ENCODE measurements at places on chromosomes 2 and 18.

- DNase-seq, result peak; percentile 35
Measured at GRCh38 chr2:58427572-58428095, 186.5 kb upstream of the FANCL start.

DNA sequence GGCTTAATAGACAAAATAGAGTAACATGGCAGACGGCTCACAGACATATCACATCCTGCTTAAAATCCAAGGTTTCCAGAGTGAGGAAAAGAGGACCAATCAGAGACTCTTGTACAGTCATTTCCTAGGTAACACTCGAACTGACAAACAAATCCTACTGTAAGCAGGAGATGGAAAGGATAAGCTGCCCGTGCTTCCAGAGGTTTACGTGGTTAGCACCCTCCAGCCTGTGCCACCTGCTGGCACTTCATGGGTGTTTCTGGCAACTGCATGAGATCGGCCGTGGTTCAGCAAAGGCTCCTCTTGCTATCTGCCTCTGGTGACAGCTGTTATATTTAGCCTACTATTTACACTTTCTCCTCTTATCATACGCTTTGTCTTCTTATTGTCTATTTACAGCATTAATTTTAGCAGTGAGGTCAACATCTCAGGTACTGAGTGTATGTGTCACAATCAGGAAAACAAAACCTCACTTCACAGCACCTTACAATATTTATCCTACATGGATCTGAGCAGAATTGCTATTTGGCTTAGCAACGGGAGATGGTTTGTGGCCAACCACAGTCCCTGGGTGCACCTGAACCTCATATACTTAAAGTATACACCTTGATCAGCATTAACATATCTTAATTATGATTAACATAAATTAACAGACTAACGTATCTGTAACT lies 226.9 kb downstream of the TMEM163 start:
- DNase-seq, result peak; percentile 36

GRCh38 chr18:27104743-27105142 lies 80.4 kb downstream of the CHST9 start:
- DNase-seq, result no peak

DNA sequence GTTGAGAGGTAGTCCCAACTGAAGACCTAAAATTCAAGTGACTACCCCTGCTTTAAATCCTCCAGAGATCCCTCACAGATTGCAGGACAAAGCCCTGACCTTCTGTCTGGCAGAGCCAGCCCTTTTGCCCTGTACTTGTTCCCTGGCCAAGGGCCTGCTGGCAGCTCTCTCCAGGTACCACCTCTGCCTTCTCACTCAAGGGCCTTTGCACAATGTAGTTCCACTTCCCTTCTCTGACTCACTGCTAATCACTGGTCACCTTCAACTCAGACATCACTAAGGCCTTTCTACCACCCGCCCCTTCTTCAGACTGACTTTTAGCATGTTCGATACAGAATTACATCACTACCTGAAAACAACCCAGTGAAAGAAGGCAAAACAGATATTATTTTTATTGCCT lies 411.0 kb downstream of the TMEM182 start:
- no peak for DNase-seq

GRCh38 chr18:73752965-73753364 lies 394.7 kb downstream of the FBXO15 start:
- no peak for DNase-seq

GRCh38 chr2:222919841-222920526 lies 59.1 kb downstream of the ACSL3 start:
- DNase-seq, result peak; percentile 51

DNA sequence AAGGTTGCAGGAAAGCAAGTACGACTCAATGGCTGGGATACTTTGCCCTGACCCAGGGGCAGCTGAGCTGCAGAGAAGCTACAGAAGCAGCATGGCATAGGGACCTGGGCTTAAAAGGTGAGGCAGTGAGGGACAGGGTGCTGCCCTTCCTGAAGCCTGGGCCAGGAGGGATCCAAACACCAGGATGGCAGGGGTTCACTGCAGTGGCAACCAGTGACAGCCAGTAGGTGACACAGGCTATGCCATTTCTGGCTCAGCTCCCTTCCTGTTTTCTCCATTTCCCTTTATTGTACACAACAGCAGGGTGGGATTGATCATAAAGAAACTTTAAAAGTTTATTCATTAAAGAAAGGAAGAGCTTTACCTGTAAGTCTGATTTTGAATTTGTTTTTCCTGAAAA lies 48.8 kb downstream of the CABYR start:
- DNase-seq, result no peak

- DNase-seq, result no peak
Measured at GRCh38 chr2:174844295-174844708, 80.0 kb upstream of the CHRNA1 start.

GRCh38 chr2:107148055-107148454 lies 262.1 kb upstream of the ST6GAL2 start:
- DNase-seq, result no peak

DNA sequence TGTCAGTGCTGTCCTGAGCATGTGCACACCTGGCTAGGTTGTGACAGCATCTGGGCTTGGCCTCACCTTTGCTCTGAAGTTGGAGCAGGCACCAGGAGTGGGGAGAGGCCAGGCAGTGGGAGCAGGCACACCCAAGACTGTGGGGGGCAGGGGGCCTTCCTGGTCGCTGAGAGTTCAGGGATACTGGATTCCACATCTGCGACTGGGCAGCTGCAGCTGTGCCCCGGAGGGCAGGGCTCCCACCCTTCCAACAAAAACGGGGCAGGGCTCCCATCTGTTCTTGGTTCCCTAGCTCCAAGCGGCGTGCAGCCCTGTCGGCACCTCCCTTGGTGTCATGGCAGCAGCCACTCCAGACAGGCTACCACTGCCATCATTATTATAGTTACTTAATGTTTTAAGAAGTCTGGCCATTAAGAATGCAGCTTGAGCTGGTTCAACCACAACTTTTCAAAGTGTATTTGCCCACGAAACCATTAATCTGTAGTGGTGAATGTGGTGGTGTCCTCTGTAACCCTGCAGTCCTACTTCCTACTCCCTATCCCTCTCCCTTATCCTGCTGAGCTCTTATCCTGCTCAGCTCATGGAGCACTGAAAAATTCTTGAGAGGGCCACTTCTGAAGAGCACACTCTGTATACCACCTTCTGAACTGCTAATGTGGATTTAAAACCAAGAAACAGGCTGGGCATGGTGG lies 48.0 kb upstream of the RAB1A start:
- DNase-seq, result no peak

DNA sequence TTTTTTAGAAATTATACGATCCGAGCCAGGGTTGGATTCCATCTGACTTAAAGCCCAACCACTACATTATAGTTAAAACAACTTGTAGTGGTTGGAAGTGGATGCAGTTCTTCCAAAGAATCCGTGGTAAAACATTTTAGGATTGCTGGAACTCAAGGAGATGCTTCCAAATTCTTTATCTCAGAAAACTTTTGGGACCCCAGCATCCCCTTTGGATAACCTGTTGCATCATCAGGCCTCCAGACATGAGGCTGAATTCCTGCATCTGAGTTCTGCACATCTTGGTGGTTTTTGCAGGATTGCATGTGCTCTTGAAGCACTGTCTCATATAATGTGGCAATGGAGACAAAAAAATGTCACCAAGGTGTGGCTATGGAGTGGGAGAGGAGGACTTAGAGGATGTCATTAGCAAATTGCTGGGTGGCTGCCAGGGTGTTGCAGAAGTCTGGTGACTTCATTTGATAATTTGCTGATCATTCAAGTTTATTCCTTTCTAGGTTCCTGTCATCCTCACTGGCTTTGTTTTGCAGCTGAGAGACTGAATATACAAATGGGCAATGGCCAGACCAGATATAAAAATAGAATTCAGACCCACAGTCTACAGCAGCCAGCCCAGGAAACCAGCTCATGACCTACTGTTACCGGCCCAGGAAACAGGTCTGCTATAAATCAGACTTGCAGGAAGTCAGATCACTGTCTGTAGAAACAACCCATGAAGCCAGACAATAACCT lies 207.7 kb downstream of the BCL2 start:
- no peak for DNase-seq

- DNase-seq, result no peak
Measured at GRCh38 chr2:173854840-173855239, 110.3 kb downstream of the SP3 start.

GRCh38 chr2:70851704-70852103 lies 16.1 kb upstream of the CD207 start:
- DNase-seq, result no peak

DNA sequence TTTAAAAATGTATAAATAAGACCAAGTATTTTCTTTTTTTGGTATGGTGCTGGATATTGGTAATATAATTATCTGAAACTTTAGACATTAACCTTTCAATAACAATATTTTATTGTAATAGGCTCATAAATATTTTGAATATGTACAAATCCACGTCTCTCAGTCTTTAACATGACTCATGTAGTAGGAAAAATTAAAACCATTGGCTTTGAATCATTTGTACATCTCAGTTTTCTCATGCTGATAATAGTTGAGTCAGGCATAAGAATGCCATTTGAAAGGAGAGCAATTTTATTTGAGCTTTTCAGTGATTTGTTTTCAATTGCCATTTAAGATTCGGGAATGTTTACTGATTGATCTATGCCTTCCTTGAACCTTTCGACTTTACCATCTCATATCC lies 364.8 kb downstream of the TGIF1 start:
- DNase-seq, result peak; percentile 44

- DNase-seq, result no peak
Measured at GRCh38 chr2:169330555-169331198, 31.7 kb downstream of the LRP2 start.

GRCh38 chr2:30566631-30567030 lies 119.6 kb downstream of the LCLAT1 start:
- no peak for DNase-seq

DNA sequence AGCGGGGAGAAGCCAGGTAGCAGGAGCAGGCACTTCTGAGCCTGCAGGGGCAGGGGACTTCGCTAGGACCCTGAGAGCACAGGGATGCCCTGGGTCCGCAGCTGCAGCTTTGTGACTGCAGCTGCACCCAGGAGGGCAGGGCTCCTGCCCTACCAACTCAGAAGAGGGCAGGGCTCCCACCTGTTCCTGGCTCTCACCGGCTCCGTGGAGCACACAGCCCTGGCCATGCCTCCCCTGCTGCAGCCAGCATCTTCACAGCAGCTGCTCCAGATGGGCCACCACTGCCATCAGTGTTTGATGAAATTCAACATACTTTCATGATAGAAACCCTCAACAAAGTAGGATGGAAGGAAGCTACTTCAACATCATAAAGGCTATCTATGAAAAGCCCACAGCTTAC lies 92.7 kb downstream of the FAM210A start:
- no peak for DNase-seq

- no peak for DNase-seq
Measured at GRCh38 chr2:8496079-8496478, 185.8 kb upstream of the ID2 start.

- no peak for DNase-seq
Measured at GRCh38 chr2:138312061-138312460, 189.5 kb upstream of the SPOPL start.

DNA sequence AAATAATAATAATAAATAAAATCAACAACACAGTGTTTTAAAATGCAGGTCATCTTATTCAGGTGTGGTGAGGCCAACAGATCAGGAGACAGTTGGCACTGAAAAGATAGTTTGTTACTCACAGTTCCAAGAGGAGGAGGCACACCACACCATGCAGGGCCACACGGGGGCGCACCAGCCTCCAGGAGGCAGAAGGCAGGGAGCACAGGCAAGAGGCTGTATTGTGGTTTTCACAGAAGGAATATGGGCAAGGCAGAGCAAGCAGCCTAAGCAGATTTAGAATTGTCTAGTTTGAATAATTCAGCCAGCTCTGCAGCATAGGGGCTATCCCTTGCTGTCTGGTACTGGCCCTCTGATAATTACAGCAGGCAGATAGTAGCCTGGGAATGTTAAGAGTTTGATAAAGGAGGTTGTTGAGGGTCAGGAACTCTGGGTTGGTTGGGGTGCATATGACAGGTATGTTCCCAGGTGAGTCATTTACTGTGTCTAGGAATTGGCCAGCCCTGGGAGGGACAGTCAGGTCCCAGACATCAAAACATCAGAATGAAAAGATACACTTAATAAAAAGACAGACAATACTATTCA lies 31.3 kb downstream of the KIAA2012 start:
- no peak for DNase-seq

DNA sequence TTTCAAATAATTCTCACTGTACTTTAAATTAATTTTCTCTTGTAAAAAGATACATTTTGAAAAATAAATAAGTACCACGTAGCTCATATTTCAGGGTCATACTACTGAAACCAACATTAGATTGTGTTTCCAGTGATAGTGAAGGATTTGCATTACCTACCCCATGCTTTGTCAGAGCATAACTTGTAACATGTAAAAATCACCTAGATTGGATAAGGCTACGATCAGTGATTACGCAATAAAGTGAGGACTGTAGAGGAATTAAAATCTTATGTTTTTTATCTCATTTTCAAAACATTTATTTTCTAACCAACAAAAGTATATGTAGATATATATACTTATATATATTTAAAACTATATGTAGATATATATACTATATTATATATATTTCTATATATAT lies 89.4 kb upstream of the VRK2 start:
- DNase-seq, result no peak

GRCh38 chr18:5238371-5238976 lies 41.4 kb upstream of the AKAIN1 start:
- no peak for DNase-seq

GRCh38 chr18:39839782-39840181 lies 2115.3 kb upstream of the PIK3C3 start:
- peak; percentile 75 for DNase-seq

All from foreskin keratinocyte (primary cell).